ENCODE measurements at places on chromosomes 5 and 9.

GRCh38 chr5:33614039-33614438 lies 173.3 kb downstream of the TARS1 start:
- no peak for DNase-seq

- no peak for DNase-seq
Observed at GRCh38 chr5:88702332-88702731, 180.7 kb downstream of the MEF2C start.

DNA sequence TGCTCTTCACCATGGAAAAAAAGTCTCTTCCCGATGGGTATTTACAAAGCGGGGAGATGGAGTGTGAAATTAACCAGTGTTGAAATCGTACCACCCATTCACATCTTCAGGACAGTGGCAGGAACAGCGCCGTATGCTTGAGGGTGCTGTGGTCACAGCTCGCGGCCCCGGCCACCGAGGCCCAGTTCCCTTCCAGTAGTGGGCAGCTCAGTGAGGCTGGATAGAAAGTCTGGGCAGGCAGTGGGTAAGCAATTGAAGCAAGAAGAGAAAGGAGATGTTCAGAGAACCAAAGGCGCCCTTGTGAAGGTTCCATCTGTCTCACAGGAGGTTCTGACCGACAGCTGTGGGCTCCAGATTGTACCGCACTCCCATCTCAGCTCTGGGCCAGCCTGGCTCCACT lies 59.1 kb downstream of the SECISBP2 start:
- DNase-seq: no peak

- DNase-seq: no peak
Observed at GRCh38 chr5:5179079-5179478, 38.9 kb downstream of the ADAMTS16 start.

- DNase-seq: no peak
Observed at GRCh38 chr5:68419637-68420452, 204.3 kb downstream of the PIK3R1 start.

GRCh38 chr9:130824643-130825350 lies 10.3 kb upstream of the ABL1 start:
- DNase-seq: peak; percentile 51

DNA sequence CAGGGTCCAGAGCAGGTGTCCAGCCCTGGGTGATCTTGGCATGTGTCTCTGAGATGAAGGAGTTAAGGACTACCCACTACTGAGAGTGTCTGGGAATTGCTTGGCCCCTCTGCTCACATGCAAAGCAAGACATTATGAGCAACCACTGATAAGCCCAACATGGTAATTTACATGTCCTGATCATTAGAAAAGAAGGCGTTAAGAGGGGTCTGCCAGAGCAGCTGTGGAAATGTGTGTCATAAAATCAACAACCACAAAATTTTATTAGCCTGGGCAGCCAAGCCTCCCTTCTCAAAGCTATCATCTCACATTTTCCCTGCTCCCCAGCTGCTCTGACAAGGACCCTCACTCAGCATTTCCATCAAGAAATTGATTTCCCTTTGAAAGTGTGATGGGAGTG lies 351.0 kb downstream of the SPOCK1 start:
- DNase-seq: no peak

- no peak for DNase-seq
Observed at GRCh38 chr5:122145906-122146305, 16.6 kb downstream of the ZNF474 start.

DNA sequence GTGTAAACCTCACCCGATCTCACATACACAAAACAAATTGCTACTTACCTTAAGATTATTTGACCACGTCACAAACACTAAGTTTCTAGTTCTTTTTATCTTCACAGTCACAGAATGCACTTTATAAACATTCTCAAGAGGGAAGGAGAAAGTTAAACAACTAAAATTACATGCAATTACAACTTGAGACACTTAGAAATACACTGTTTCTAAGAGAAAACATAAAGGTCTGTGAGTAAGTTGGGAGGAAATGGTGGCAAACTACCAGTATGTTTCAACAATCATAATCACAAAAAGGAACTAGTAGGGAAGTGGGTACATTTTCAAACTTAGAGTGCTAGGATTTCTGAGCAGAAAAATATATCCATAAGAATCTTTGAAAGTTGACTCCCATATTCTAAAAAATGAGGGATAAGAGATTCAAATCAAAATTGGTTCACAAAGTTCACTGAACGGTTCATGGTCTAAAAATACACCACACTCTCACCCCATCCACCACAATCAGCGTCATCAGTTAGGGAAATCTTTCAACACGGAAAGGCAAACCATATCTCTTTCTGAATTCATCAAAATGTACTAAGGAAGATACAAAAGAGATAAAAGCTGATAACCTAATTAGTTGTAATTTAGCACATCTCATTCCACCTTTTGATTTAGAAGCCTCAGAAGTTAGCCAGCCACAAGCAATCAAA lies 182.6 kb downstream of the BNC2 start:
- no peak for DNase-seq

- DNase-seq: no peak
Observed at GRCh38 chr9:5566054-5566618, 55.8 kb downstream of the PDCD1LG2 start.

DNA sequence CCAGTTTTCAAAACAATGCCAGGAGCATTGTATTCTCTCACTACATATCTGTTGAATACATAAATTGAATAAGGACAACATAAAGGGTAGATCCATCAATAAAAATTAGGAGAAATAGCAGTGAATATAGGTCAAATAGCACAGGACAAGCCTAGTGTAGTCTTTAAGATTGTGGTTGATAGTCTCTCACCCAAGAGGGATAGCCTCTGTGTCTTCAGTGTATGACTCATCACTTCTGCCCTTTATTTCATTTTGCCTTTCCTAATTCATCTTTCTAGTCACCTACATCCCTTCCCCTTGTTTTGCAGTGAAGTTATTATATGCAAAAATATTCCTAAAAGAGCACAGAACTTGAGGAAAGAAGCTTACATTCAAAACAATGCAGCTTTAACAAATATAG lies 335.0 kb upstream of the TUSC1 start:
- no peak for DNase-seq

DNA sequence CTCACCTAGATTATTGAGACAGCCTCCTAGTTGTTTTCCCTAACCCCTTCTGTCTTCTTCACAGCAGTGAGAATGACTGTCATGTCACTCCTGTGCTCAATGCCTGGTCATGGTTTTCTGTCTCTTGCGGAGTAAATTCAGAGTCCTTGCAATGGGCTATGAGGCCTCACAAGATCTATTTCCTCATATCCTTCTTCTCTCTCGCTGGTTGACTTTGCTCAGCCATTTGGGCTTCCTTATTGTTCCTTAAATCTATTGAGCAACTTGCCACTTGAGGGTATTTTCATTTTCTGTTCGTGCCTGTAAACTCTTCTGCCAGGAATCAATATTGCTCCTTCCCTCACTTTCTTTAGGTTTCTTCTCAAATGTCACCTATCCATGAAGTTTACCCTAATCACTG lies 9.0 kb downstream of the PPP3R2 start:
- DNase-seq: peak; percentile 58

GRCh38 chr5:124453221-124454051 lies 293.0 kb downstream of the ZNF608 start:
- no peak for DNase-seq

- no peak for DNase-seq
Observed at GRCh38 chr9:90830977-90831376, 29.4 kb downstream of the SYK start.

DNA sequence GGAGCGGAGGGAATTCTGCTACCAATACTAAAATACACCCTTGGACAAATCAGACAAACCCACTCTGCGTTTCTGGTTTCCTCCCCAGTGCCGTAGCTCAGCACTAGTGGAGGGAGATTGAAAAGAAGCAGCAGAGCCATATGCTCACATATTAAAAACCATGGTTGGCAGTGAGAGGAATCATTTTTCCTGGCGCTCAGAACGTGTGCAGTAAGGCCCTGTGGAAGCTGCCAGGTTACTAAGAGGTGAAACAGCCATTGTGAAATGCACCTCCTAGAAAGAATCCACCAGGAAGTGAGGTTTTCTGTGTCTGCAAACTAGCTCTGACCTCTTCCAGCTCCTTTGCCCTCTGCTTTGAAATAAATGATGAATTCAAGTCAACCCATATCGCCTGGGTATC lies 177.2 kb downstream of the ERCC6L2 start:
- no peak for DNase-seq

DNA sequence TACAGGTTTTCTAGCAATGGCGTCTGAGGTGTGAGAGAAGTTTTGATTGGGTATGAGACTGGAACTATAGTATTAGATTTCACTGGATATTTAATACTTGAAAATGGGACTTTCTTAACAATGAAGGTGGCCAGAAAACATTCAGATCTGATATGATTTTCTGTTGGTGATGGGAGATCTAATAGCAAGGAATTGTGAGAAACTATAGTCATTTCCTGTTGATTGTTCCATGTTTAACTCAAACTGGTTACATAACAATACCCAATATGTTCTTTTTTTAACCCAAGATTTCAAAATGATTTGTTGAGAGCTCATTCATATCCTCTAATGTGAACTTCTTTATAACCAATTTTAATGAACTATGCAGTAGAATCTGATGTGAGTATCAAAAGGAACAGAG lies 793.2 kb upstream of the RGMB start:
- no peak for DNase-seq

DNA sequence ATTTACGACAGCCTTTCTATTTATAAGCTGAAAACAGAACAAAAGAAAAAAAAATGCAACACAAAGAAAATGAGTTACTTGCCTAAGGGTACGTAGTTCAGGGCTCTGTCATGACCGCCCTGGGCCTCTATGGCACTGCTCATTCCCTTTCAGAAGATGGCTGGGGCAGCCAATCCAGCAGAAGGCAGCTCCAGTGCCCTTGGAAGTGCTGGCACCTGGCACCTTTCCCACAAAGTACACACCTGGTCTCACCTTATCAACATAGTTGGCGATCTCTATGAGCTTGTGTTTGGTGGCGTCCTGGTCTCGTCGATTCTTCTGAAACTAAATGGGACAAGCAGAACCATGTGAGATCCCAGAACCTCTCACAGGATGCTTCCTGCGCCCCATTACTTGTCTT lies 53.2 kb downstream of the NIPAL4 start:
- no peak for DNase-seq

GRCh38 chr9:3059781-3060468 lies 216.0 kb upstream of the PUM3 start:
- no peak for DNase-seq

DNA sequence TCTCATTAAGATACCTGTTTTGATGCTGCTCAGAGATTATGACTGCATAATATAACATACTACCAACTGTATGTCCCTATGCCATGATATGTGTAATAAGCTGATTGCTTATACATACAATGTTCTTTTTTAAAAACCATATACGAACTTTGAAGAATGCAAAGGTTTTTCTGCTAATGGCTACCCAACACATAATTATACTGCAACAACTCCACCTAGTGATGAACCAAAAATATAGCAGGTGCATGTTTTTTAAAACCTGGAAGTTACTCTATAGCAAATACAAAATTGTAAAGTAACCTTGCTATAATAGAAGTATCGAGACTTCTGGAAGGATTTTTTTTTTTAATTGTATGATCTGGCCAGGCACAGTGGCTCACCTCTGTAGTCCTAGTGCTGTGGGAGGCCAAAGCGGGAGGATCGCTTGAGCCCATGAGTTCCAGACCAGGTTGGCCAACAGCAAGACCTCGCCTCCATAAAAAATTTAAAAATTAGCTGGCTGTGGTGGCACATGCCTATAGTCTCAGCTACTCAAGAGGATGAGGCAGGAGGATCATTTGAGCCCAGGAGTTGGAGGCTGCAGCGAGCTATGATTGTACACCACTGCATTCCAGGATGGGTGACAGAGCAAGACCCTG lies 49.1 kb downstream of the HOMER1 start:
- DNase-seq: peak; percentile 38

GRCh38 chr9:127828262-127829031 lies 25.8 kb downstream of the FPGS start:
- DNase-seq: no peak

GRCh38 chr5:149732324-149733128 lies 2.4 kb downstream of the PPARGC1B start:
- DNase-seq: no peak

- DNase-seq: no peak
Observed at GRCh38 chr9:34579808-34580163, 9.7 kb downstream of the CNTFR start.

DNA sequence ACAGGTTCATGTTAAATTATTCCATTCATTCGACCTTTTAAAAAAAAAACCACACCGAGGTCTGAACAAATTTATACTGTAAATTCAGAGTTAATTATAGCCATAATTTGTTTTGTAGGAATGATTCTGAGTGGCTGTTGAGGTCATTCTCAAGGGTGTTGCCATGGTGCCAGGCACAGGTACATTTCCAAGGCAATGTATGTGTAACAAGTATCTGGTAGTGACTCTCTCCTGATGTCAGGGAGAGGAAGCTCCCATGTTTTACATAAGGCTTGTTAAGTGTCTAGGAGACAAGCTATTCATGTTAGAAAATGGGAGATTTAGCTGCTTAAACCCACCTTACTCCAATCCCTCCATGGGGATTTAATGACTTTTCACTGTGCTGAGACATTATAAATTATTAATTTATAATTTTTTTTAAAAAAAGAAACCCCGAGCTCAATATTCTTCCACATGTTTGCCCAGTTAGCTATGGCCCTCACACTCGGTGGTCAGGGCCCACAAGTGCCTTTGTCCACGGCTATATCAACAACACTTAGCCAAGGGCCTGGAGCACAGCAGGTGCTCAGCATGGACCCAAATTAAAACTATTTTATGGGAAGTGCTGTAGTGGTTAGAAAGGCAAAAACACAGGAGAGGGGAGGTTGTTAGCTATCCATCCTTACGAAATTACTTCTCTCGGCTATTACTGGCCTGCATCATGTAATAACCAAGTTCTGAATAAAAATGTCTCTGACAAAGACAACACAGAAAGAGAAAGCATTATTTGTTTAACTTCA lies 154.6 kb upstream of the GNA14 start:
- DNase-seq: no peak

DNA sequence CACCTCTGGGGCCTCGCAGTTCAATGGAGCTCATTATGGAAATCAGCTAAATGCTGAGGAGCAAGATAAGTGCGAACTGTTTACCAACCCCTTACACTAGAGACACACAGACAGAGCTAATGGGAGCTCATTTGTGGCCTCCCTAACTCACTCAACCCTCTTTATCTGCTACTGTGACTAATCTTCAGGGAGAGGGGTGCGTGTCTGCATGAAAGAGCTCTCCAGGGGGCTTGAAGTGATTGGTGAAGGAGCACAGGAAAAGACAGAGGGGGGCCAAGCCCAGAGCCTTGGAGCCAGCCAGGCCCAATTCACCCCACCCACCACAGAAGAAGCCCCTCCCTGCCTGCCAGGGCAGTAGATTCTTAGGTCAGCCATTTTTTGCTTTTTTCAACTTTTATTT lies 466.8 kb upstream of the BRINP1 start:
- no peak for DNase-seq
